ENCODE measurements at places on chromosomes 1 and 21.

DNA sequence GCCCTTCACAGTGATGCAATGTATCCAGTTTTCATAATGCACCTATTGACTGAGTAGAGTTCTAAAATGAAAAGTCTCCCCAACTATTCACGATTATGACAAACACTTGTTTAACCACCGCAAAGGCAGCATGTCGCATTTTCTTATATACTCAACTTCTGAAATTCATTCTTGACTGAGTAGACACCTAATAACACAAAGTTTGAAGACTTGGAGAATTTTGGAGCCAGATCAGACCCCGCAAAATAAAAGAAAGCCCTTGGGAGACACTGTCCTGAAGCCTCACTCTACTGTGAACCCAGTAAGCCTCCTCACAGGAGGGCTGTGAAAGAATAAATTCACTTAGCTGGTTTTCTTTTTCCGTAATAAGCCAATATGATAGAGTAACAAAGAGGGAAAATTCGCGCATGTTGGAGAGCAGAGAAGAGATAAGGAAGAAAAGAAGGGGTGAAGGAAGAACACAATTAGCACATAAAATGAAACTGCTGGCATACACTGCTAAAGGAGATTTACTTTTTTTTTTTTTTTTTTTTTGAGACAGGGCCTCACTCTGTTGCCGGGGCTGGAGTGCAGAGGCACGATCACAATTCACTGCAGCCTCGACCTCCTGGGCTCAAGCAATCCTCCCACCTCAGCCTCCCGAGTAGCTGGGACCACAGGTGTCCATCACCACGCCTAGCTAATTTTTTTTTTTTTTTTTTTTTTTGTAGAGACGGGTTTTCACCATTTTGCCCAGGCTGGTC is 492 bp upstream of the COLGALT2 start:
- no peak for DNase-seq

GRCh38 chr1:167926486-167926997 is 9.9 kb upstream of the DCAF6 start:
- DNase-seq: no peak

- no peak for DNase-seq
These were observed 70.2 kb downstream of the DAB1 start for GRCh38 chr1:57353654-57354053.

DNA sequence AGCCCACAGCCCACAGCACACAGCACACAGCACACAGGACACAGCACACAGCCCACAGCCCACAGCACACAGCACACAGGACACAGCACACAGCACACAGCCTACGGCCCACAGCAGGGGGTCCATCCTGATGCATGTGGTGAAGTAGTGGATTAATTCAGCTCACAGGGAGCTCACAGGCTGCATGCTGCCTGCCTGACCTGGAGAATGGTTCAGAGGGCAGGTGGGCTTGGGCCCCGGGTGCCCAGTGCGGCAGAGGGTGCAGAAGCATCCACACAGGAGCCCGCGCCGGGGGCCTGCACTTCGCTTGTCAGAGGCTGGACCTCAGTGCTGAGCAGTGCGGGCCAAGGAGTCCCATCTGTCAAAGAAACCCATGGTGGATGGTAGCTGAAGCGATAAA is 21.1 kb upstream of the AJAP1 start:
- no peak for DNase-seq

GRCh38 chr21:18940791-18941190 is 537.2 kb upstream of the TMPRSS15 start:
- no peak for DNase-seq

DNA sequence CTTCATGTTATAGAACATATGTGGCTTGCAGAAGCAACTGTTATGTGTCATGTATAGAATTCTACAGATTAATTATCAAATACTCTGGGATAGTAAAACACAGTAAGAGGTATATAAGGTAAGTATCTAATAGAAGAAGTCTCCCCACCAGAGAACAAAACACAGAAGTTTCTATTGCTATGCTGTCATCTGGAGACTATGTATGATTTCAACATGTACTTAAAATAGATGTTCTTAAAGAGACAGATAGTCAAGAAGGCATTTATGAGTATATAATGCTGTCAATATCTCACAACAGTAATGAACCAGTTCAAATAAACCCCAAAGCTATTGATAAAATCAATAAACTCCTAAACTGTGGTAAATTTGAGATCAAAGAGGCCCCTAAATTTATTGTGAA is 8.1 kb upstream of the ADCY10 start:
- DNase-seq: no peak

- DNase-seq: no peak
These were observed 4.2 kb upstream of the NLRP3 start for GRCh38 chr1:247411621-247412327.

DNA sequence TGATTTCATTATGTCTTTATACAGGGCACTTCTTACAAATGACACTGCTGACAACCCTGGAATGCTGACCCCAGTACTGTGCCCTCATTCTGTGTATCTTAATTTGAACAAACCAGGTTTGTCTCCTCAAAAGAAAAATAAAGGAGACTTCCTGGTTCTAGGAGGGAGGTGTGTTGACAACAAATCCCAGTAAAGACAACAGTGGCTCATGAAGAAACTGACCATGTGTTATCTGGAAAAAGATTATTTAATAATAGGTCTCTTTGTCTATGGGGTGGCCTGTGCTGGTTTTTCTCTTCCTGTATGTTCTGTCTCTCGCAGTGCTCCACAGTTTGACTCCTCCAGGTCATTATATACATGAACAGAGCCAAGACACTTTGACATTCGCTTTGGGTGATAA is 454.6 kb downstream of the LMO4 start:
- DNase-seq: no peak

DNA sequence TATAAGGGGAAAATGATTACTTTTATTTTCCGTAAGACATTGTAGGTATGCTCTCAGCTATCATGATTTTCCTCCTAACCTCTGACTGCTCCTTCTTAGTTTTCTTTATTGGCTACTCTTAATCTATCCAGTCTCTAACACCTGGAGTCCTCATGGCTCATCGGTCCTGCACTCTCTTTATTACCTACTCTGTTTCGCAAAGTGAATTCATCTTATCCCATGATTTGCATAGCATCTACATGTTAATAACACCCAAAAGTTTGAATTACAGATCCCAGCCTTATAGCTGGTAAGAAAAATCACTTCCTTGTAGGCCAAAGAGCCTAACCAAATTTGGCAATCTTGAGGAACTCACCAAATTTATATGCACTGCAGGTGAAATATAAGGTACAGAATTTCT is 136.3 kb downstream of the CDC42BPA start:
- DNase-seq: no peak

DNA sequence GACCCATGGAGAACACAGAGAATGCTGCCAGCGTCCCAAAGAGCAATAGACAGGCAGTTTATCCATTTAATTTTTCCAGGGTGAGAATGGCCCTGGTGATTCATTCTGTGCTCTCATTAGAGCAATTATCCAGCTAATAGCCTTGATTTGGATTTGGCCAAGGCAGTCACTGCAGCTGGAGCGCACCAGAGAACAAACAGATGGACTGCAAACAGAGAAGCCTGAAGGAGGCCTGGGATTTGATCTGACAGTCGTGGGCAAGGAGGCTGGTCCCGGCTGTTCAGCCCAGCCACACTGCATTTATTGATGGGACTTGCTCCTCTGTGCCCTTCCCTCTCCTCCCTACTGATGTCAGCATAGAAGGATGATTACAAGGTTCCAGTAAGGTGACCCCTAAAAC is 353.9 kb upstream of the C1orf174 start:
- DNase-seq: no peak

- no peak for DNase-seq
These were observed 123.9 kb downstream of the PRDM2 start for GRCh38 chr1:13823936-13824335.

DNA sequence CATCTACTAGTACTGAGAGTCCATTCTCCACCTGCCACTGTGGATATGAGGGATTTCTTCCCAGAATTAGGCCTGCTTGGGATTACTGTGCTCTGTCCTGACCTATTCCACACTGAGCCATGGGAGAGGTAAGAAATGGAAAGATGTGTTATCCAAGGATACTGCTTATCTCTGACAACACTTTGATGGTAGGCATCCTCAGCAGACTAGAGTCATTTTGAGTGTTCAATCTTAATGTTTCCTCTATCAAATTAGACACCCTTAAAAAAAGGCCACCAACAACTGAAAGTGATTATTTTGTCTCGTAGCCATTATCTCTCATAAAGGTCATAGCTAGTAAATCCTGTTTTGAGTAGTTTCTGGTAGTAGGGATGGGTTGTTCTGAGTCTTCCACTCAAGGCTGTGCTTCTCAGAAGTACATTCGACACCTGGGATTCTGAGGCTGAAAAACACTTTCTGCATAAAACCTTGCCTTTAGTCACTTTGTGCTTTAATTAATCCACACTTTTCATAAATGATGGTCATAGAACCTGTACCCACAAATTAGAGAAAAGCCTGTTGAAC is 8.8 kb downstream of the ATPAF1 start:
- DNase-seq: no peak

- DNase-seq: peak; percentile 70
These were observed 2.0 kb downstream of the GFI1 start for GRCh38 chr1:92484472-92485380.

DNA sequence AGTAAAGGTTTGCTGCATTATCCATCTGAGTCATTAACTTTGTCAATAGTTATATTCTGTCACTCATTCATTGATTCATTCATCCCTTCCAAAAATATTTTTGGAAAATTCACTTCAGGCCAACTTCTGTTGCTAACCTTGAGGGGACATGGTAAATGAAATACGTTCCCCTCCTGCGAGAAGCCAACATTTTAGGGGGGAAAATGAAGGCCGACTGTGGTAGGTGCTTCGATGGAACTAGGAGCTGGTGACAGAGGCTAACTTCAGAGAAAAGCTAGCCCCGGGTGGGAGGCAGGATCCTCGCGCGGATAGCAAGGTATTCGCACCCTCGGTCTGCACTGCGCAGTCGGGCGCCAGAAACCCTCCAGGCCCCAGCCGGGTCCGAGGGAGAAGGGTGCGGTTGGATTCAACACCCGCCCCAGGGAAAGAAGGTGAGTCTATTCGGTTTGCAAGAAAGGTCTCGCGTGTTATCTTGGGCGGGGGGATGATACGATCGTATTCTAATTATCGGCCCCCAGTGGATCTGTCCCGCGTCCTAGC is 646 bp upstream of the RRP15 start:
- DNase-seq: no peak

GRCh38 chr1:69914976-69915765 is 290.2 kb downstream of the LRRC40 start:
- DNase-seq: no peak

- no peak for DNase-seq
These were observed 9.1 kb downstream of the YBEY start for GRCh38 chr21:46295177-46295770.

DNA sequence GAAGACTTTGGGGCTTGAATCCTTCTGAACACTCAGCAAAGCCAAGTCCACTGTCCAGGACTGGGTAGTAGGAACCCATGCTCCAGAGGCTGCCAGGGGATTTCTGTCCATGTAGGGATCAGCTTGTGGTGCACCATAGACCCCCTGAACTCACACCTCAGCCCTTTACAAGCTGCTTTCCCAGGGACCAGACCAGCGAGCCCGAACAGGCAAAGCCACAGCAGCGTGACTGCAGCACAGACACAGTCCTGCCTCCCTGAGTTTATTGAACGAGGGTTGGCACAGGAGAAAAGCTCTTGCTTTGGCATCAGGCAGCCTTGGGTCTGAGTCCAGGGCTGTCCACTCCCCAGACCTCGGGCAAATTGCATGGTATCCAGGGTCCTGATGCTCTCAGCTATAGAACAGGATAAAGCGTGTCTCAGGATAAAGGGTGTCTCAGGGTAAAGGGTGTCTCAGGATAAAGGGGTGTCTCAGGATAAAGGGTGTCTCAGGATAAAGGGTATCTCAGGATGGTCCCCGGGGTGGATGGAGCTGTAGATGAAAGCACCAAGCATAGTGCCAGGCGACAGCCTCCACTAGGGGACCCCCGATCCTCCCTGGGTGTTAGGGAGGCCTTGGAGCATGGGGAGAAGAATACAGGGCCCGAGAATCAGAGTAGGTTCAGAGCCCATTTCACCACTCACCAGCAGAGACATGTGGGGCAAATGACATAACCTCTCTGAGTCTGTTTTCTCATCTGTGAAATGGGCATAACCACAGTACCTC is 648.8 kb downstream of the NPHP4 start:
- no peak for DNase-seq

GRCh38 chr1:182974506-182975191 is 21.7 kb upstream of the SHCBP1L start:
- DNase-seq: no peak

DNA sequence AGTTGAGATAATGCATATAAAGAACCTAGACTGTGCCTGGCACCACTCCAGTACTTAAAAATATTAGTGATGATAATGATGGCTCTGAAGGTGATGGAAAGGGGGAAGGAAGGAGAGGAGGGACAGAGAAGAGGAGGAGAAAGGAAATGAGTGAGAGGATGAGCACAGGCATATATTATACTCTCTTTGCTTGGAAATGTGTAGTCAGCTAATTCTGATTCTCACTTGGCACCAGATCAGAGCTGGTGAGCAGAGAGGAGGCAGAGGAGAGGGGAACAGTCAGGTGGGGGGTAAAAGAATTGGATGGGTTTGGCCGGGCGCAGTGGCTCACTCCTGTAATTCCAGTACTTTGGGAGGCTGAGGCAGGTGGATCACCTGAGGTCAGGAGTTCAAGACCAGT is 24.3 kb upstream of the MYOC start:
- DNase-seq: no peak

- DNase-seq: no peak
These were observed 212.7 kb downstream of the GPR52 start for GRCh38 chr1:174660476-174660875.

GRCh38 chr1:203599875-203600781 is 26.5 kb upstream of the ATP2B4 start:
- no peak for DNase-seq

GRCh38 chr1:24481843-24482610 is 20.6 kb upstream of the RCAN3 start:
- DNase-seq: no peak

- no peak for DNase-seq
These were observed 1287.3 kb upstream of the ADGRL4 start for GRCh38 chr1:80293818-80294217.

GRCh38 chr1:150829751-150830150 is 21.7 kb upstream of the CTSK start:
- DNase-seq: no peak

DNA sequence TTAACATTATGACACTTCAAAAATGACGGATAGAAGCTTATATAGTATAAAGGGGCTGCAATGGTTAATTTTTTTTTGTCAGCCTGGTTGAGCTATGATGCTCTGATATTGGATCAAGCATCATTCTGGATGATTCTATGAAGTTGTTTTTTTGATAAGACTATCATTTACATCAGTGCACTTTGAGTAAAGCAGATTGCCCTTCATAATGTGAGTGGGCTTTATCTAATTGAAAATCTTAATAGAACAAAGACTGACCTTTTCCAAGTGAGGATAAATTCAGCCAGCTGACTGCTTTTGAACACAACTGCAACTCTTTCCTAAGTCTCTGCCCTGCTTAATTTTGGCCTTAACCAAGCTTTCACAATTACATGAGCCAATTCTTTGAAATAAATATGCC is 1476.2 kb downstream of the NCAM2 start:
- no peak for DNase-seq
